ENCODE measurements at places on chromosomes 1 and 21. TPM values are rescaled to one million over a fixed set of nuclear protein-coding genes. Genes with fewer than 3 reads are reported as not detected.

Gene TBX15
- total RNA-seq: 0.07 TPM

Gene DONSON
- 26.2 TPM for total RNA-seq

Gene KCNJ15
- not detected for total RNA-seq

DNA sequence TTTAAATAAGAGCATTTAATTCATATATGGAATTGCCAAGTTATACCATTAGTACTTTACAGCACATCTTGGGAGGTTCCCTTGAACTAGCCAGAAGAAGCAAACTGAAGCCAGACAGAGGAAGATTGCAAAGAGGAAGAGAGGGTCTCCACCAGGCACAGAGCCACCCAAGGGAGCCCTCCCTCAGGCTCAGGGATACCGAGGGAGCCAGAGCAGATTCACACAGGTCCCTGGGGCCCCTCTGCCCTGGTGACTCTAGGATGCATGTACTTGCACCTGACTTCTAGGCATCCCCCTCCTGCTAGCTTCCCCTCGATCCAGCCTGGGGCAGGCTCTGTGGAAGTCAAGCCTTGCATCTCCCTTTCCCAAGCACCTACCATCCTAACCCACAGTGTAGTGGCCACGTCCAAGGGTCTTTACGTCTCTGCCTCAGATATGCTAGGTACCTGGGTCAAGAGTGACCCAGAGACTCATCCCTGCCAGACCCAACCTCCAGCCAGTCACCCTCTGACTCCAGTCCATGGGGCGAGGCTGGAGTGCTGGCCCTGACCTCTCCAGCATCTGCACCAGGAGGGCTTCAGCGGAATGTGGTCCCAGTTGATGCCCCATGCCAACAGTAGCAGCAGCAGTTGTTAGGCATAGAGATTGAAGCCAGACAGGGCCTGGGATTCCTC lies 6.4 kb downstream of the IFNAR2 start:
- H3K4me3 ChIP-seq: no peak overlapping the region
- peaks cover 4% of the 10 kb centered on the region for H3K4me1 ChIP-seq
- no peaks in the 10 kb centered on the region for H3K27me3 ChIP-seq
- H3K36me3 ChIP-seq: peaks cover 9% of the 10 kb centered on the region
- no peak for DNase-seq
